ENCODE measurements at places on chromosomes 12 and 14.

GRCh38 chr12:12180575-12180974, 86.3 kb downstream of the LRP6 start:
- DNase-seq, result no peak

- peak; percentile 89 for DNase-seq
Measured at GRCh38 chr12:121799156-121799841, 4.5 kb upstream of the SETD1B start.

GRCh38 chr12:32902287-32902997, 5.9 kb upstream of the PKP2 start:
- no peak for DNase-seq

- no peak for DNase-seq
Measured at GRCh38 chr12:122133192-122133950, 40.6 kb downstream of the IL31 start.

GRCh38 chr14:97120611-97121031, 323.4 kb downstream of the VRK1 start:
- DNase-seq, result no peak

- no peak for DNase-seq
Measured at GRCh38 chr14:73591690-73592449, at the start of gene ACOT4. TSS of gene ACOT4 (plus strand) at chr14:73591873. CDS start at chr14:73591960, 87 bp downstream.

Data from fibroblast of skin of abdomen (primary cell).